ENCODE measurements at places on chromosomes 3 and 15.
A peak's percentile ranks its signal among the peaks of the same experiment; 100 is the strongest.

GRCh38 chr3:124281453-124282316, 289.8 kb upstream of the ROPN1 start:
- peak; percentile 14 for DNase-seq

DNA sequence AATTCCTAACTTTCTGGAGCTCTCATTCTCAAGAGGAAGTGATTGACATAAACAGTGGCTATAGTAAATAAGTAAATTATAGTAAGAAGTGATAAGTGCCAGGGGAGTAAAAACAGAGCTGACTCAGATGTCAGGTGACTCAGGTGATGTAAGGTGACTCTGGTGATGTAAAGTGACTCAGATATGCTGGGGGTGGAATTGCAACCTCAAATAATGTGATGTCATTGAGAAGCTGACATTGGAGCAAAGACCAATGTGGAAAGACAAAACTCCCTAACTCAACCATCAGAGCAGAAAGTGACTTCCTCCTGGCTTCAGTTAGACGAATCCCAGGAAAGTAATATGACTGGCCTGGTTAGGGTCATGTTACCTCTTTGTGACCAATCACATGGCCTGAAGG, 144.2 kb upstream of the SNTN start:
- DNase-seq, result no peak

GRCh38 chr3:194397757-194398312, 1.2 kb downstream of the GP5 start:
- DNase-seq, result no peak

DNA sequence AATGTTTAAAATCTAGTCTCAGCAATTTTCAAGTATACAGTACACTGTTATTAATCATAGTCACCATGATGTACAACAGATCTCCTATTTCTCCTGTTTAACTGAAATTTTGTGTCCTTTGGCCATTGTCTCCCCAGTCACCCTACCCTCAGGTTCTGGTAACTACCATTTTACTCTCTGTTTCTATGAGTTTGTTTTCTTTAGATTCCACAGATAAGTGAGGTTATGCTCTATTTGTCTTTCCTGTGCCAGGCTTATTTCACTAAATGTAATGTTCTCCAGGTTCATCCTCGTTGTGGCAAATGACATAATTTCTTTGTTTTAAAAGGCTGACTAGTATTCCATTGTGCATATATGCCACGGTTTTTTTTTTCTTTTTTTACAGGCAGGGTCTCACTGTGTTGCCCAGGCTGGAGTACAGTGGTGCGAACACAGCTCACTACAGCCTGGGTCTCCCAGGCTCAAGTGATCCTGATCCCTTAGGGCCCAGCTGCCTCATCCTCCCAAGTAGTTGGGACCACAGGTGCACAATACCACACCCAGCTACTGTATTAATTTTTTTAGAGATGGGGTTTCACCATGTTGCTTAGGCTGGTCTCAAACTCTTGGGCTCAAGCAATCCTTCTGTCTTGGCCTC, 50.0 kb downstream of the RAB7A start:
- DNase-seq, result no peak

DNA sequence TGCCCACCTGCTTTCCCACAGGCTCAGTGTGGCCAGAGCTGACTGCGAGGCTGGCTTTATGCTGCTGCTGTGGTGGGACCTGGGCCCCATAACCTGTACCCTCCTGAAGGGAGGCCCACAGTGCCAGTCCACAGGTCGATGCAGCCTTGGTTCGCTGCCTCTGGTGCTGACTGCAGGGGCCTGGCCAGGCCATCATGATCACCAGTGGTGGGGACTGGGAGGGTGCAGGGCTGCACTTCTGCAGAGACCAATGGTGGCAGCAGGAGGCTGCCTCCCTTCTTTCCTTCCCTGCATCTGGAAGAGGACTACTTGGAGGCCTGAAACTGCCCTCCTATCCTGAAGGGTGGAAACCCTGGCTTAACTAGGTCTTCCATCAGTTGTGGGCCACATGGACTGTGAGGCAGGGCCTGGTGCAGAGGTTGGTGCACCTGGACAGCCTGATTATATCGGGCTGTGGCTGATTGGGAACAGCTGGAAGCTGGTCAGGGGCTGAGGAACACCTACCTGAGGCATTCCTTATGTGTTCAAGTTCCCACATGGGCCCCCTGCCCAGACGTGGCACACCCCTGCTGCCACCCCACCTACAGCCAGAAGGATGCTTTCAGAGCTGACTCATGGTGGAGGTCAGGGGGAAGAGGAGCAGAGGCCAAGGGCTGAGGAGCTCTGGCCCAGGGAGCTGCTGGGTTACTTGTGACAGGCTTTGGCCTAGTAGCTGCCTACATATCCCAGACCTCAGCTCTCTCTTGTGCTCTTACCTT, 29.8 kb downstream of the POMGNT2 start:
- DNase-seq, result no peak

DNA sequence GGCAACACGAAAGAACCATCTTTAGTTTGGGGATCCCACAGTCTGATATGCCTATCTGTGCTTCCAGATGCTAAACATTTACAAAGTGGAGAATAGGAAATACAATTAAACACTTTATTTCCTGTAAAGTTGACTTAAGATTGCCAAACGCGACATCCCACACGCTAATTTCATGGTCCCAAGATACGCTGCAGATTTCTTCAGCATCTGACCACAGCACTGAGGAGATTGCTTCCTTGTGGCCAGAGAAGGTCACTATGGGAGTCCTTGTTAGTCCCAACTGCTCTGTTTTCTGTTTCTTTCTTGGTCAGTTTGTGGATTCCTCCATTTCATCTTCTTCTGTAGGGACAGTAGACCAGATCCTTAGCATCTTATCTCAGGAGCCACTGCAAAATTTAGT, 43.3 kb downstream of the ASB7 start:
- no peak for DNase-seq

DNA sequence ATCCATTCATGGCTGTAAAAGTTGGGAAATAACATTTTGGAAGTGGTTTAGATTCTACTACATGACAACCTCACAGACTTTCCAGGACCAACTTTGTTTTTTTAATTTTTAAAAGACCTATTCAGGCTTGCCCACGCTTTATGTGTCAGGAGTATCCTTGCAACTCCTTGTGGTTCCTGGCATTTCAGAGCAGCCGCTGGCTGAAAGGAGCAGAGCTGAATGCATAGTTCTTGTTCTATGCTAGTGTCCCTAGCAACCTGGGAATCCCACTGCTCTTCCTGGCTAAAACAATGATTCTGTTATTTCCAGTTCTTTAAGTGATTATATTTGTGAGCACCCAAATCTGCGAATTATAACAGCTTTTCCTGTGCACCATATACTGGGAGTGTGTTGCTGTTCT, 34.9 kb downstream of the CP start:
- no peak for DNase-seq

- DNase-seq, result peak; percentile 28
These were observed 93.7 kb downstream of the DLG1 start for GRCh38 chr3:197204736-197205135.

GRCh38 chr15:50227076-50227475, 38.5 kb downstream of the HDC start:
- DNase-seq, result peak; percentile 10

- no peak for DNase-seq
These were observed 497.2 kb downstream of the GABRG3 start for GRCh38 chr15:27468151-27468591.

DNA sequence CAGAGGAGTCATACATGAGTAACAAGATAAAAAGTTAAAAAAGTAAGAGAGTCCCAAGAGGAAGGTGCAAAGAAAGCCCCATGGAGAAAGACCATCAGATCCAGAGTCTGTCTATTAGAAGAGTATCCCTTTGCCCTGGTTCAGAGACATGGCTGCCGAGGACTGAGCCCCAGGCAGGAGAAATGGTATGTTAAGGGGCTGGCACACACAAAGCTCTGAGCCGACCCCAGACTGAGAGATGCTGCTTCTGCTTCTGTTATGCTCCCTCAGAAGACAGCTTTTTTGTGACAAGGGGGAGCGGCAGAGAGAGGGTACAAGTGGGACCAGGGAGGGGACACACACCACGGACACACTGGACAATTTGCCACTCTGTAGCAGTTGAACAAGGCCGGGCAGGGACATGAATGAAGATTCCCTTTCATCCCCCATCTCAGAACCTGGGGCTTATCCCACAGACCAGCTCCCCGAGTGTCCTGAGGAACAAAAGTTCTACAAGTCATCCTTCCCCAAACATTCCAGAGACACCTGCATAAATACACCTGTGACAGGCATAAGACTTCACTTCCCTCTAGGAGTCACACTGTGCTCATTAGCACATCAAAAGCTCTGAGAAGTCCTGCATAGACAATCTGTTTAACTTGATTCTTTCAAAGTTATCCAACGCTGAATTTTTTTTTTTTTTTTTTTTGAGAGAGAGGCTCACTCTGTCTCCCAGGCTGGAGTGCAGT, 161.6 kb upstream of the WNT5A start:
- no peak for DNase-seq

DNA sequence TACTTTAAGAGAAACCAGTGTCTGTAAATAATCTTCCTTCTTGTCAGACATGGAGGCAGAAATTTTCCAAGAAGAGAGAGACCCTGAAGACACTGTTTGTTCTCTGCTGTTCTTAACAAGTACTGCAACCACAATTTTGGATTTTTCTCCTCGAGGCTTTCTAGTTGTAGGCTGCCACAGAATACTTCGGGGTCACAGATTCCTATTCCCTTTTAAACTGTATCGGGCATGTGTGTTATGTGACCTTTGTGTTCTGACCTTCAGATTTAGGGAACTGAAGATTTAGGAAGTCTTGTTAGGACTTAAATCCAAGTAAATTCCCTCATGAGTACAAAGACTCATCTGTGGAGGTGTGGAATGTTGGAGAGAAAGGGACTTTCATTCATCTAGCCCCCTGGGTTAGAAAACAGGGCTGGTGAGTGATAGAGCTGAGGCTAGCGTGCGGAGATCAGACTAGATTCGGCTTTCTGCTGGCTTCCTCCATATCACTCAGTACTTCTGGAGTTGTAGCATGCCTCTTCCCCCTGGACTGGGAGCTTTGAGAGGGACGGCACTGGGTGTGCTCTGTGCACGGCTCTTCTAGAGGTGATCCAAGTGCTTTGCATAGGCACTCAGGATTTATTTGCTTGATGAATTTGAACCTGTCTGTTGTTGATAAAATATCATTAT, 237.0 kb downstream of the LPP start:
- DNase-seq, result no peak

DNA sequence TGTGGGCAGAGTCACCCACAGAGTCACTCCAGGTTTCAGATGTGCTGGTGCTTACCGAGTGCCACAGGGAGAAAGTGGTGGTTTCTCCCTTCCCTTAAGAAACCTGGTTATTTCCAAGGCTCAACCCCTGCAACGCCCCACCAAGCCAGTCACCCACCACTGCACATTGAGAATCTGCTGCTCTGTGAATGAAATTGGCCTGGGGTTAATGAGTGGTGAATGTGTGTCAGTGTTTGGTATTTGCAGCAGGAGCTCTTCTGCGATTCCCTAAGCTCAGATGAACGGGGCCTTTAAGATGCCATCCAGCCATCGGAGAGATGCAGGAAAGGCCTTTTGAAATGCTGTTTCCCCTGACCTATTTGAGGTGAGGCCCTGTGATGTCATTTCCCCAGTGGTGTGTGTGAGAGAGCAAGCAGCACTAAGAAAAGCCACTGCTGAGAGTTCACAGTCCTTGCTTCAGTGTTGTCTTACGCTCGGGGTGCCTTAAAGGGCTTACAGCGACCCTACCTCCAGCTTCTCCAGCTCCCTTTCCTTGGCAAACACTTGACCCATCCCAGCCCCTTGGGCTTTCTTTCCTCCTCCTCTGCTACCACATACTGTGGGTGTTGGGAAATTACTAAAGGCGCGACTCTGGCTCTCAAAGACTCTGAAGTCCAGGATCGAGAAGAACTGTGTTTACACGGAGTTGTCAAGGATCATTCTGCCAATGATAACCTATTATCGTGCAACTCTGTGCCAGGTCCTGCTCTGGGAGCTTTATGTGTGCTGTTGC, 68.9 kb downstream of the SMAD3 start:
- DNase-seq, result no peak

DNA sequence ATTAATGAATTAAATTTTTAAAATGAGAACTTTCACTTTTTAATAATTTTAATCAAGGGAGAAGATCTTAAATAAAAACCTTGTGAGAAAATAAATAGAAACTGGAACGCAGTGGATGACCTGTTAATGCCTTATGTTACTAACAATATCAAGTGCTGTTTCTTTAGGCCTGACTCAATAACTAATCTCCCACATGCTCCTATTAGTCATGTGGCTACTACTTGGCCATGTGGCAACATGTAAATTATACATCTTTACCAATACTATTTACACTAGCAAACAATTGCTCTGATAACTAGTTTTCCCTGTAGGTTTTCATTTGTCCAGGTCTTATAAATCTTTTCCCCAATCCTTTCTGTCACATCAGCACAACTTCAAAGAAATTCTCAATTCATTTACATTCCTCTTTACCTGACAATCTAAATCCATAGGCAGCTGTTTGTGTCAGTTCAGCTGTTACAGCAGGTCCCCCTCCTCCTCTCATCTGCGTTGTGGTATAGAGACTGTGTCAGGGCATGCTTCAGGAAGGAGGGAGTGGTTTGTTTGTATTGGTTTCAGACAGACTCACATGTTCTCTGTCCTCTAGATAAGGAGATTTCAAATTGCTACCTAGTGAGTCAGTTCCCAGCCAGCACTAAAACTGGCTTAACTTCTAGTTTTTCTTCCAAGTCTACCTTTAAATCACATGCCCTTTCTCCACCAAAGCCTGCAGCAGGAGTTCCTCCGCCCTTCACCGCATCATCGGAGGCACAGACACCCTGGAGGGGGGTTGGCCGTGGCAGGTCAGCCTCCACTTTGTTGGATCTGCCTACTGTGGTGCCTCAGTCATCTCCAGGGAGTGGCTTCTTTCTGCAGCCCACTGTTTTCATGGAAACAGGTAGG, 11.3 kb upstream of the C3orf52 start:
- DNase-seq, result peak; percentile 46

GRCh38 chr3:109882144-109882543, 544.8 kb upstream of the DPPA4 start:
- no peak for DNase-seq

DNA sequence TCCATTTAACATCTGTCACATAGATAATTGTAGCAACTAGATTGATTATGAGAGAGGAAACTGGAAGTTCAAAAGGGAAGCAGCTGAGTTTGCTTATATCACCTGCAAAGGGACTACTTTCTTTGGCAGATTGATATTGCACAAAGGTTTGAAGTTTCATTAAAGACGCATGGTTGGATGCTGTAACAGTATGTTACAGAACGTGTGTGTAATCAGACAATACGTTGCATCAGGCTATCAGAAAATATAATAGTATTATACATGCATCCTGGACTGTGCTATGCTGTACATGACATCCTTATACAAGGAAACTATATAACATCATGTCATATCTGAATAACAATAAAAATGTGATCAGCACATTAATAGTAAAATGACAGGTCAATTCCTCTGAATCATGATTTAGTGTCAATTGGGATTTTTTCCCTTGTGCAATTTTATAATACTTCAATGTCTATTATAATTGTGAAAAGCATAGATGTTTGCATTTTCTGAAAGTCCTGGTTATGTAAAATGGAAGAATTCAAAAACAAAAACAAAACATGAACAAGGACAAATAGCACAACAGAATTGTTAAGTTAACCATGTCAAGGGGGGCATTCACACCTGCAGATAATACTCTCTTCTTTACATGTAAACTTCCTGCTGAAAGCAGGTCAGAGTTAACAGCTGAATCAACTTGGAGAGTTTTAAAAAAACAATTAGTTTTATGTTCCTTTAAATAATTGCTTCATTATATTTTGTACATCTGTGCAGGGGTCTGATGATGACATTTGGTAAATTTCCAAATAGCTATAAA, 283.2 kb upstream of the KCNH8 start:
- no peak for DNase-seq

Measured in fibroblast of gingiva (primary cell).